ENCODE measurements at places on chromosomes 7 and 10. TPM values are rescaled to one million over a fixed set of nuclear protein-coding genes. Genes with fewer than 3 reads are reported as not detected.

The OR2A1 gene
- total RNA-seq = 0.26 TPM

The LLCFC1 gene
- total RNA-seq = not detected

DNA sequence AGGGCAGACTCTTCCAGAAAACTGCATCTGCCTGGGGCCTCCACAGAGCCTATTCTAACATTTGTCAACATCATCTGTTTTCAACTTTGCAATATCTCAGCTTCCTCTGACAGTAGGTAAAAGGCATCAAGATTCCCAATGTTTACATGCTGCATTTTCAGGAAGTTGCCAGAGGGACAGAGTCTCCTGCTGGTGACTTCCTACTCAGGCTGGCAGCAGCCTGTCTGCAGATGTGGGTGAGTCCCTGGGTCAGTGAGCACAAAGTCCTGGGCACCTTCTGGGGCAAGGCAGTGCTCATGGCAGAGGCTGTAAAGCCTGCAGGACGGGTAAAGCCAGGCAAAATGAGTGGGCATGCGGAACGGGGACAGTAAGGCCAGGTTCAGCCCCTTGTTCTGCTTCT is 69.4 kb downstream of the EBF3 start:
- H3K4me1 ChIP-seq = peaks cover 11% of the 10 kb centered on the region
- H3K27me3 ChIP-seq = peaks cover 61% of the 10 kb centered on the region
- H3K27ac ChIP-seq = no peak overlapping the region
- H3K4me3 ChIP-seq = no peak overlapping the region
- no peak for DNase-seq
- H3K36me3 ChIP-seq = no peaks in the 10 kb centered on the region

The CYP2W1 gene
- not detected for total RNA-seq
